ENCODE measurements at places on chromosomes 2 and 18.

DNA sequence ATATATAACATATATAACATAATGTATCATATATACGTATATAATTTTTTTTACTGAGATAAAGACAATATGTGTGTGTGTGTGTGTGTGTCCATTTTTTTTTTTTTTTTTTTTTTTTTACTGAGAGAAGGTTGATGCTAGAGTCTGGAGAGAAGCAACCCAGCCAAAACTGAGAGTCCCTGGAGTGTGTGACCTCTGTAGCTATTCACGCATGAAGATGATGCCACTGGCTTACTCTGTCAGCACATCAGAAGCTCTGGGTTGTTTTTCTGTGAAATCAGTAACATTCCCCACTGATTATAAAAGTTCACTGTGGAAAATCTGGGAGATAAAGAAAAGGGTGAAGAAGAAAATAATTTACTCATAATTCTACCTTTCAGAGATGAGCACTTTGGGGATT, 27.2 kb downstream of the CCDC195 start:
- no peak for DNase-seq

DNA sequence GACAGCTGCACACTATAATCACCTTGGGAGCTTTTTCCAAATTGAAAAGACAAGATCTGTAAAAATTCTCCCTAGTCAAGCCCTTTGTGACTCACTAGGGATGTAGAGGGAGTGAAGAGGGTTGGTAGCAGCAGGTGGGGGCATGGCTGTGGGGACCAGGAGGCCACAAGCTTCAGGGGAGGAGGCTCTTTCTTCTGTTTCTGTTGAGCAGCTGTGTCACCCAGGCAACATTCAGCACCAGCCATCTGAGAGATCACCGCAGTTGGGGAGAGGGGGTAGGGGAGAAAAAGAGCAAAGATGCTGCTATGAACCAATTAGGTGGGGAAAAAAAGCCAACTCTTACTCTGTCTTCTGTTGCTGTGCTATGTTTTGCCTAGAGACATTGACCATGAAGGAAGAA, 352.3 kb upstream of the MEIS1 start:
- DNase-seq: no peak

DNA sequence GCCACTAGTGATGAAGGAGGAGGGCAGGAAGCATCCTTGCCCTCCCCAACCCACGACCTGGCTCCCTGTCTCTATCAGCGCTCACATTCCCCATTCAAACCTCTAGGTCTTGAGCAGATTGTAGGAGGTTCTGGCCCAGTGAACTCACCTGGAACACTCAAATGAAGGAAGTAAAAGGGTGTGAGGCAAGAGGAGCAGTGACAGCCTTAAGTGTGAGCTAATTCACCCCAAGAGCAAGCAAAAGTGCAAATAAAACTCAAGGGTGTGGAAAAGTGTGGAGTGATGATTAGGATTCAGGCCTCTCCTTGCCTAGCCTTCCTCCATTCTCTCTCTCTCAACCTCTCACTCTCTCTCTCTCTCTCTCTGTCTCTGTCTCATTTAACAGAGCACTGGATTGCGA, 41.0 kb downstream of the CYBRD1 start:
- no peak for DNase-seq

- no peak for DNase-seq
Observed at GRCh38 chr2:11621410-11621809, 48.6 kb downstream of the NTSR2 start.

GRCh38 chr18:12072996-12073395, 20.6 kb upstream of the ANKRD62 start:
- DNase-seq: no peak

All from stimulated activated CD4-positive, alpha-beta T cell treated with anti-CD3 and anti-CD28 coated beads, Interleukin-1b, Interleukin-23, amount 100 ng/mL, for 4 hours (primary cell).